Stimulated activated CD4-positive, alpha-beta T cell treated with anti-CD3 and anti-CD28 coated beads, TNF-alpha, amount 100 ng/mL, for 48 hours (primary cell): ENCODE measurements at places on chromosomes 12 and 14.

- no peak for DNase-seq
Measured at GRCh38 chr14:64979336-64980074, 7.2 kb upstream of the FNTB start.

GRCh38 chr14:70803321-70804310 is 5.7 kb downstream of the MAP3K9 start:
- DNase-seq = no peak

- DNase-seq = no peak
Measured at GRCh38 chr14:63670692-63671091, 29.0 kb upstream of the WDR89 start.

GRCh38 chr12:17108877-17109541 is 503.0 kb upstream of the LMO3 start:
- no peak for DNase-seq

DNA sequence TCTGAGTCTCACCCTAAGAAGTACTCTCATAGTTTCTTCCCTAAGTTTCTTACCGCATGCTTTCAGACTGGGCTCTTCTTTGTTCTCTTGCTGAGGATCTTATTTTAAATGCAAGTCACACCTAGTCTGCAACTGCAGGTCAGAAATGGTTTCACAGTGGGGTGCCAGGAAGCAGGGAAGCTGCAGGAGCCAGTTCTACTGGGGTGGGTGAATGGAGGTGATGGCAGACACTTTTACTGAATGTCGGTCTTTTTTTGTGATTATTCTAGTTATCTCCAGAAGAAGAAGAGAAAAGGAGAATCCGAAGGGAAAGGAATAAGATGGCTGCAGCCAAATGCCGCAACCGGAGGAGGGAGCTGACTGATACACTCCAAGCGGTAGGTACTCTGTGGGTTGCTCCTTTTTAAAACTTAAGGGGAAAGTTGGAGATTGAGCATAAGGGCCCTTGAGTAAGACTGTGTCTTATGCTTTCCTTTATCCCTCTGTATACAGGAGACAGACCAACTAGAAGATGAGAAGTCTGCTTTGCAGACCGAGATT is 1.7 kb downstream of the FOS start:
- no peak for DNase-seq

GRCh38 chr12:76633415-76633814 is 73.8 kb upstream of the OSBPL8 start:
- DNase-seq = no peak

DNA sequence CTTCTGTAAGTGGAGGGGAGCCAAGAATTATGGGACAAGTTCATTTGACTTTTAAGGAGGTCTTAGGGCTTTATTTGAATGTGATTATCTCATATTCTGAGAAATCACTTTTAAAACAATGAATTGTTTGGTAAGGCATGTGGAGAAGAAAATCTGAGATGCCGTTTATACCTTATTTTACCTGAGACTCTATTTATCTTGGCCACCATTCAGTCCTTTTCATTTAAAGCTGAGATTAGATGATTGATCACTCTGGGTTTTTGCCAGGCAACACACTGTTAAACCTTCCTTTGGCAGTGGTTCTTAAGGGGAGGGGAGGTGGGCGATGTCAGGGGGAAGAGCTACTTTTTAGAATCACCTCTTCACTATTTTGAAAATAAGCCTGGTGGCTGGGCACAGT is 11.4 kb downstream of the CAND1 start:
- no peak for DNase-seq

GRCh38 chr14:71333705-71334104 is 426.4 kb downstream of the PCNX1 start:
- no peak for DNase-seq

- DNase-seq = no peak
Measured at GRCh38 chr14:65433646-65434045, 21.1 kb downstream of the FUT8 start.

GRCh38 chr14:77459072-77459723 is 1.3 kb downstream of the AHSA1 start:
- DNase-seq = peak; percentile 48

GRCh38 chr12:117235261-117235660 is 45.0 kb upstream of the FBXO21 start:
- no peak for DNase-seq

- DNase-seq = no peak
Measured at GRCh38 chr12:113407931-113408600, 4.4 kb upstream of the SDS start.

DNA sequence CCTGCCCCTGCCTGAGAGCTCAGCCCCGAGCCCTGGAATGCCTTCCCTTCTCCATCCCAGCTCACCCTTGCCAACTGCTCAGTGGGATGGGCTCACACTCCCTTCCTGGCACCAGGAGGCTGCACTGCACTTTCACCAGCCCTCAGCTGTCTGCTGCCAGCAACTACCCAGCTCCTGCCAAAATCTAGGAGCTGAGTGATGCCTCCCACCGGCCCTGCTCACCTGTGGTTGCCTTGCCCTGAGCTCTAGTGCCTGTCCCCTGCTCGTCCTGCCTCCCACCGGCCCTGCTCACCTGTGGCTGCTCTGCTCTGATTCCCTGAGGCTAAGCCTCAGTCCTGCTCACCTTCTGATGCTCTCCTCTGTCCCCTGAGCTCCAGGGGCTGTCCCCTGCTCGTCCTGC is 119.8 kb downstream of the TMEM121 start:
- no peak for DNase-seq
